ENCODE measurements at places on chromosomes 13 and 19.

DNA sequence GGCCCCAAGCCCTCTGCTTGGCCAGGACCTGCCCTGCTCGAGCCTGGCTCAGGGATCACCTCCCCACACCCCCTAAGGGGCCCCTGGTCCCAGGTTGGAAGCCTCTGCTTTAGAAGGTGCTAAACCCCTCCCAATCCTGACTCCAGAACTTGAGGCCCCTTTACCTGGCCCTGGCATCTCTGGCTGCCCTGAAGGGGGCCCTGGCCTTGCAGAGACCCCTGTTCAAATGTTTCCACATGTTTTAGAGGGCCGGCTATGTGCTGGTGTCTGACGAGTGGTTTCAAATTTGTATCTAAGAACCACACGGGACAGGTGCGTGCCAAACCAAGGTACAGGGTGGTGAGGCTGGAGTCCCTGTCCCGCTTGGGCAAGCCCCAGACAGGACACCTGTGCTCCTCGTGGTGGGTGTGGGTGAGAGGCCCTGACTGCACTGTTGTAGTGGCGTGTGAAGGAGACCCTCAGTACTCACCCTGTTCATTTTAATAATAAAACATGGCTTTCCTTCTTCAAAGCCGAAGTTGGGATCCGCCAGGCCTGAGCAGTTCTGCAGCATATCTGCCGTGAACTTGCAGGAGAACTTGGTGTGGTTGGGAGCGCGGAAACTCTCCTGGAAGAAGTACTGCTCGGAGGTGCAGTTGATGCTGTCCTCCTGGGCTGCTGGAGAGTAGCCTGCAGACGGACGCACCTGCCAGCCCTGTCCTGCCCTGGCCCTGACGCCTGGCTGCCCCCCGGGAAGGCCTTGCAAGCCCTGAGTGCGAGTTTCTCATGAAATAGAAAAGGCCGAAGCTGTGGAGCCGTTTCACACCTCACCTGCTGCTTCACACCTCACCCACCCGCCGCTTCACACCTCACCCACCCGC lies 5.4 kb downstream of the ATP4B start:
- no peak for DNase-seq

- DNase-seq, result peak; percentile 99
Observed at GRCh38 chr19:4065430-4066175, 1.1 kb downstream of the ZBTB7A start.

DNA sequence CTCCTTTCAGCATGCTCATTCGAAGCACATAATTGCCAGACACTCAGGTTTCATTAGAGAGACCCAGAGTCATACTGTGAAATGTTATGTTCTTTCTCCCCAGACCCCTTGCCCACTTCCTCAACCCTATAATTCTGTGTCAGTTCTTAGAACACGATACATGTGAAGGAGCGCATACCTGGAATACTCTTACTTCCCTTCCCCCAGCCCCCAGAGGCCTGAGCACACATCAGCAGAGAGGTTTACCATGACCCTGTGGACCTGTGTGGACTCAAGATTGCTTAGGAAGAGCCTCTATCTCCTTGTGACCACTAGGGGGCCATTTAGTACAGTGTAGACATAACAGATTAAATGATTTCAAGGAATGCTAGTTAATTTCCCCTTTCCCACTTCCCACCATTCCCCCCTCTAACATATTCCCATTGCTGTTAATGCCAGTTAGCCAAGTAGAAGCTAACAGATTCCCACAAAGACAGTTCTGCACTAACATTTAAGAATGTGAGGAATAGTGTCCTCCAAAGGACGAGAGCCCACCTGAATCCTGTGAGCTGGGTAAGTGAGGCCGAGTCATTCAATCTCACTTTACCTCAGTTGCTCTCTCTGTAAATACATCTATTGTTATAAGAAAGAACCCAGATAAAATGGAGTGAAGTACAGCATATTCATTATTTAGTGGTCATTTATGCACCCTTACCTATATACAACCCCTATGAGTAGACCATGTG lies 154.2 kb upstream of the MAB21L1 start:
- no peak for DNase-seq

- DNase-seq, result no peak
Observed at GRCh38 chr13:54433493-54434206, 1405.0 kb downstream of the OLFM4 start.
